GM19239 (cell line): ENCODE measurements at places on chromosomes 3 and 15.

- no peak for DNase-seq
Measured at GRCh38 chr3:138907539-138907938, 39.4 kb downstream of the FOXL2 start.

- DNase-seq: no peak
Measured at GRCh38 chr3:18357747-18358146, 67.4 kb downstream of the SATB1 start.

GRCh38 chr3:156579427-156579851, 24.5 kb upstream of the SSR3 start:
- DNase-seq: no peak

DNA sequence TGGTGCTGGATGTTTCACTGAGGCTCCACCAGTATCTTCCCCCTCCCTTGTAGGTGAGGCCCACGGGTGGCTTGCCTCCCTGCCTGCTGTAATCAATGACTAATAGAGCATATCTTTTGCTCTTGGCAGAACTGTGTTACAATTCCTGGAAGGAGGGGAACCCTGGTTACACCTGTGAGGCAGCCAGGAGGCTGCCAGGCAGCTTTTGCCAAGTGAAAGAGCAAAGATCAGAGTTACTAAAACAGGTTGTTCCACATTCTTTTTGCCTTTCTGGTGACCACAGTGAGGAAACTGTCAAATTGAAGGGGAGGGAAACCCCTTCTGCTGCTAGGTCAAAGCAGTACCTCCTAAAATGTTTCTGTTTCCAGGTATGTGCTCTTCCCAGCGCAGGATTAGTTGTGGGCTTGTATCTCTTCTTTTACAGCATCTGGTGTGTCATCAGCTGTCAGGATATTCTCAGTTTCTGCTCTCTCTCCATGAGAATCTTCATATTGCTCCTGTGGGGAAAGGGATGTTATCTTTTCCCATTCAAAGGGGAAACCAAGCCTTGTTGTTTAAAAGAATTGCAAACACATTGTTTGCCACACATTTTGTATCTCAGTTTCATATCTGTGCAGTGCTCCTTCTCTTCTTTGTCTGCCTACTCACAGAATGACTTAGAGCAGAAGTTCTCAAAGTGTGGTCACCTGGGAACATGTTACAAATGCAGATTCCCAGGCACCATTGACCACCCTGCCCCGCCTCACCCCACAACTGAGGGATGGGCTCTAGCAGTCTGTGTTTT, 137.4 kb upstream of the UMPS start:
- no peak for DNase-seq

DNA sequence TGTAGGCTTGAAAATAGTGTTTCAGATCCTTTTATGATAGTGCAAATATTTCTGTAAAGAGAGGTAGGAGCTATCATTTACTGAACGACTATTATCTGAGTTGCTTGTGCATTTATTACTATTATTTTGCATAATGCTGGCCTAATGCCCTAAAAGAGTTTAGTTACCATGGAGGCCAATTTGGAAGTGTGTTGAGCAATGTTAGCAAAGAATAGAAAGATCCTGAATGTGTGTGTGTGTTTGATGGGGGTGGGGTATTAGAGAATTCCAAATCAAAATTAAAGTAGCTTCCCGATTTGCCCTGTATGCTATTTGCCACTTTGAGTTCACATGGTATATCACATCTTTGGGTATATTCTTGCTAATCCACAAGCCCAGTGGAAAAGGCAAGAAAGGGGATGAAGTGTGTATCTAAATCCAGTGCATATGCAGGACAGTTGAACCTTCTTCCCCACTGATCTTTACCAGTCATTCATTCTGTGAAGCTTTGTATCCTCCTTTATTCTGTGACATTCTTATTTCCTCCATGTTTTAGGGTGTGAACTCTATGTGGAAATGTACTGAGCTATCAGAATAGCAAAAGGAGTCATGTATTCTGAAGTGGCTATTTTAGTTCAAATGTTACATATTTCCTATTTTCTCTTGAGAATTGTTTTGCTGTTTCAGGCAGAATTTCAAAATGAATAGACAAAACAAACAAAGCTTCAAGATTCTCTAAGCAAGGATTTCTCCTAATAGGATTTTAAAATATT, 45.7 kb upstream of the PLSCR5 start:
- DNase-seq: no peak

DNA sequence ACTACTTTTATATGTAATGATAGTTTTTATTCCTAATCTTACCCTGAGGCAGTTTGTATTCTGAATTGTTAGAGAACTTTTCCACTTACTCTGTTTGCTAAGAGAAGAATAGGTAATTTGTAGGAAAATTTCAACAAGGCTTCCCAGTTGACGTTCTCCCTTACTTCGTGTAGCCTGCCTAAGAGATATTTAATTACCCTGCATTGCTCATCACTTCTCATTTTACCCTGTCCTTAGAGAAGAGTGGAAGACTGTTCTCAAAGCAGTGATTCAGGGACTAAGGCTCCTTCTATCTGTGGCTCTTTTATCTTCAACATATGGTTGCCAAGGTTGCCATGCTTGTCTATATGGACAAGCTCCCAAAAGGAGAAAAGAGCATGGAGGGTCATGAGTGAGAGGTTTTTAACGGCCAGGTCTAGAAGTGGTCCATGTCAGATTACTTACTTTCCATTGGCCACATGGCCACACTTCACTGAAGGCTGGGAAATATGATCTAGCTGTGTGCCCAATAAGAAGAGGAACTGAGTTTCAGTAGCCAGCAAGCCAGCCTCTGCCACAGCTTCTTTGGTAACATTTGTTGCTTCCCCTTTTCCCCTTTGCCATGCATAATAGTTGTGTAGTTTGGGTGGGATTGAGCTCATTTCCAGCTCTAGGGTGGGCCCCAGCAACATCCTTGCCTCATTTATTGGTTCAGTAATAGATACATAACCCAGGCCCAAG, 22.1 kb downstream of the PDE8A start:
- DNase-seq: no peak

GRCh38 chr15:100669260-100669659, 66.9 kb downstream of the ASB7 start:
- no peak for DNase-seq

DNA sequence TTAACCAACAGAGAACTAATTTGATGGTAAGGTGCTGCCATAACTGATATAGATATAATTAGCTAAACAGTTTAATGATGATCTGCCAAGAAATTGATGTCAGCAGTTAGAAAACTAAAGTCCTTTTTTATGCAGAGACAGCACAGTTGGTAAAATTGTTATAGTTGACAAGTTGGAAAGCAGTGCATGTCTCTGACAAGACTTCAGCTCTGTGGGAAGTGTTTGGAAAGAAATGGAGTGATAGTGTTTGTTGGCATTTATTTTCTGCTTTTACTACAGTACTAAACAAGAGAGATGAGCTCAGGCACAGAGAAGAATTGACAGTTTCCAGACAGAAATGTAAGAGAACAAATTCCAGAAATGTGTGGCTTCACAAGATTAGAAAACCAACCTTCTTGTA, 523.5 kb upstream of the BCHE start:
- no peak for DNase-seq

DNA sequence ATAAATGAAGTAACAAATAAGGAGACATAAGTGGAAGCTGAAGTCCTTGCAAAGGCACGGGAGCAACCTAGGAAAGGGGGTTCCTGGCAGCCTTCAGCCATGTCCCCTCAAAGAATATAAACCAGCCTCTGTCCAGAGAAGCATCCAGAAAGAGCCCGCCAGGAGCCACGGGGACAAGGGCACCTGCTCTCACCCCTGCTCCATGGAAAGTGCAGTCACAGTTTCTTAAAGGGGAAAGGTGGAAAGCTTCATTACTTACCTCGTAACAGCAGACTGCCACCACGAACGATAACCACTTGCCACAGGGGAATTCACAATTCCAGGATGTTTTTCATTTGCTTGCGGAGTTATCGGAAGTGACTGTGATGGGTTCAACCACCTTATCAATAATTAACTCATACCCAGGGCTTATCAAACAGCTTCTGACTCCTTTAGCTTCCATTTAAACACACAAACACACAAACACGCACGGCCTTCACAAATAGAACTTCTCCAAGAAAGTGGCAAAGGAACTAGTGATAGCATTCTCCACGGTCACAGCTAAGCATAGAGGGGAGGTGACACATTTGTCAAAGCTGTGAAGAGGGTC, 134.2 kb upstream of the IGF1R start:
- no peak for DNase-seq

DNA sequence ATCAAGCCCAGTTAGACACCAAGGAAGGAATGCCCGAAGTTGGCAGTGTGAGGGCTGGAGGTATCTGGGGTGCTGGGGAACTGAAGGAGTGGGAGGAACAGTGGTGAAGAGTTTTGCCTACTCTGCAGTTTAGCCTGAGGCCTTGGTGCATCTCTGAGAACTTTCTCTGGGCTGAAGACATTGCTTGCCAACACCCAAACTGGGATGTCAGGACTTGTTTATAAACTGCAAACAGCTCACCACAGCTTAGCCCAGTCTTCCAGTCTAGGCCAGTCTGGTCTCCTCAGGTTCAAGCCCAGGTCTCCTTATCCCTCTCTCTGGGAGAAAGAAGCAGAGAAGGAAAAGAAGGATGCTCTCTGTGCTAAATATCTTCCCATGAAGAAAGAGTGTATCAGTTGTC, 68.0 kb upstream of the BOC start:
- no peak for DNase-seq

DNA sequence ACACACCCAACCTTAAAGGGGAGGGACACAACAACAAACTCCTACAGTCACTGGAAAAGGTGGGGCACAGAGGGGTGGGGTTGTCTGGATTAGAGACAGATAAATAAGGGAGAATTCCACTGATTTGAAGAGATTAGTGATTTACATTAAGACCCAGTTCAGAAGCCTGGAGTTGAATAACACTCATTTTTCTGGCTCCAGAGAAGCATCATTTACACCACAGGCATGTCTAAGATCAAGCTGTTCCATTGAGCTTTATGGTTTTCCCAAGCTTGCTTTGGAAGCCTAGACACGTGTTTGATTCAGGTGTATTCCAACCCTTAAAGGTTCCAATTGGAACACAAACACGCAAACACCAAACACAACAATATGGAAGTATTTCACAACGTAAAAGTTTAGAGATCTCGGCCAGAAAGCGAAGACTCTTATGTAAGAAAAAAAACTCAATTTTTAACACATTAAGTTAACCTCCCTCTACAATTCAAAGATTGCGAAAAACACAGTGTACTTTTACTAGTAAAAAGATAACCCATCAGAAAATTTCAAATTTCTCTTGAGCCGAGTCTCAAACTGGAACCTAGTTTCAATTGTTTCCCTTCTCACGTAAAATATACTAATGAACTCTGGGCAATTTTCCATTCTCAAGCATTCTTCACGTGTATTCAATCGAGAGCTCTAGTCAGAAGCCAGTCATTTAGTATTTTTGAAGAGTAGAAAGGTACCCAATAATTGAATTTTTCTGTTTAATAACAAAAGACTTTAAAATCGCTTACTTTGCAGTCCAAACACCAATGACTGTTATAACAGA, 2.1 kb downstream of the TRA2B start:
- no peak for DNase-seq

DNA sequence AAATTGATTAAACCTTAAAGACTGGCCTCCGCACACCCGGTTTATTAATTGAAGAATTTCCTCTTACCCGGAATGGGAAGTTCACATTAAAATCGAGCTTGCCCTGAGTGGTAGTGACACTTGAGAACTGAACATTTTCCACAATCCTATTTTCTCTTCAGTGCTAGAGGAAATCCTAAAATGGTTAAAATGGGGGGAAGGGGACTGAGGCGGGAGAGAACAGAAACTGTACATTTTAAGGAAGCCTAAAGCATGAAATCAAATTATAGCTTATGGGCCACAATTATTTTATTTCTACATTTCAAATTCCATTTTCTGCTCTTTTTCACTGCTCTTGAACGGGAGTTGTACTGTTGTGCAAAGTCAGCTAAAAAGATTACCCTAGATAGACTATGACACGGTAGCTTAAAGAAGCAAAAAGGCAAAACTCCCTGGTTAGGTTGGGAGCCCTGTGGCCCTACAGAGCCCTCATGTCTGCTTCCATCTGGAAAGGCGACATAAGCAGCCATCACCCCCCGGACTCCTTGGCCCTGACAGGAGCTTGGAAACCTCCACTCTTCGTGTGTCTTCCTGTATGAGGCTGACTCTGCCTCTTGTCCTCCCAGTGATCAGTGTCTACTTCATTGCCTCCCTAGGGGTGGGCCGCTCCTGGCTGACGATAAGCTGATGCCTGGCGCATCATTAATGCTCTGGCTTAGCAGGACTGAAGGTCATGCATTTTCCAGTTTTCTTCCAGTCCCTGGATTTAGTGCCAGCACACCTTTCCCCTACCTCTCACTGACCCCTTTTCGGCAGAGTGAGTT, 79.3 kb downstream of the EEFSEC start:
- DNase-seq: no peak

DNA sequence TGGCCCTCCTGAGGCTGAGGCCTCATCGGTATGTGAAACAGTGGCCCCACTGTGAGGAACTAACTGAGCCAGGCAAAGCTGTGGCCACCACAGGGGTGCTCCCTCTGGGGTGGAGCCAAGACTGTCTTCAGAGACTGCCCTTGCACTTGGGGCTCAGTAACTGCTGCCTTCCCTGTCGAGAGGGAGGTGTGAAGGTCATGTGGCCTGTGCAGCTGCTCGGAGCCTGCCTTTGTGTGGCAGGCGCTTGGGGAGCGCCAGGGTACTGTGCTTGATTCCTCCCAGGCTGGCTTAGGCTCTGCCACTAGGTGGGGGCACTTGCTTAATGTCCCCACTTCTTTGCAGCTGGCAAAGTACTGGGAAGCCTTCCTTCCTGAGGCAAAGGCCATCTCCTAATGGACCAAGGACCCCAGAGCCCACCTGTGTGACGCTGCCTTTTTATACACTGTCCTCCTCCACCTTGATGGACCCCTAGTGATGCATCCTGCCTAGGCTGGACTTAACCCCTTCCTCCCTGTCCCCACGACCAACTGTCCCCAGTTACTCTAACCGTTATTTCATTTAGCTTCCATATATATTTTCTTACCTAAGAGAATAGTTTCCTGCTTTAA, 14.2 kb upstream of the SNX22 start:
- no peak for DNase-seq

DNA sequence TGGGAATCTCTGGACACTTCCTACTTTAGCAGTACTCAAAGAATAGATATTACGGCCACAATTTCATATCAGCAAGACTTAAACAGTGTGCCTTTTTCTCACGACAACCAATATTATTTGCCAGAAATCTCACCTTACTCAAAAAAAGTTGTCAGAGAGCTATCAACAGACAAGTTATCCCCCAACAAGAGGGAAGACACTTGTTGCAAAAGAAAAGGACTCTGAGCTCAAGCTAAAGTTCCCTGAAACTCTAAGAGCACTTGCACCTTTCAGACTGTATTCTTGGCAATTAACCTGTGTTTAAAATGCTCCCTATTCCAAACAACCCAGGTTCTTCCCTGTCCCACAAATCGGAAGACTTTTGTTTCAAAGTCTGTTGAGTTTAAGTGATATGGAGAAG, 4.5 kb downstream of the LRIG1 start:
- DNase-seq: no peak

- no peak for DNase-seq
Measured at GRCh38 chr3:15682561-15683185, 81.1 kb downstream of the BTD start.

- no peak for DNase-seq
Measured at GRCh38 chr15:88911766-88912118, 1.4 kb downstream of the MFGE8 start.
